ENCODE measurements at places on chromosomes 11 and 22. TPM values are rescaled to one million over a fixed set of nuclear protein-coding genes. Genes with fewer than 3 reads are reported as not detected.

The STARD10 gene
- 52.7 TPM for total RNA-seq

The ACRV1 gene
- total RNA-seq = not detected

The ART5 gene
- 4.4 TPM for total RNA-seq

The ANKK1 gene
- total RNA-seq = 0.11 TPM

The MPZL3 gene
- 0.22 TPM for total RNA-seq

The RGL4 gene
- not detected for total RNA-seq

The PRG2 gene
- 0.25 TPM for total RNA-seq

The OR8G1 gene
- total RNA-seq = not detected

The CARD10 gene
- 3.8 TPM for total RNA-seq

The SIK2 gene
- total RNA-seq = 69.6 TPM

The MYRF gene
- total RNA-seq = not detected

The BET1L gene
- total RNA-seq = 27.7 TPM

The MYBPC3 gene
- 0.89 TPM for total RNA-seq

The SSTR3 gene
- total RNA-seq = not detected

The CENPM gene
- total RNA-seq = 1.5 TPM

The STK33 gene
- total RNA-seq = 7.4 TPM

The MAJIN gene
- not detected for total RNA-seq

The DGCR6L gene
- total RNA-seq = 33.2 TPM

The DDIAS gene
- 0.21 TPM for total RNA-seq

The MIOX gene
- not detected for total RNA-seq

The PLAAT5 gene
- 0.59 TPM for total RNA-seq

The ACR gene
- 0.82 TPM for total RNA-seq
